ENCODE measurements at places on chromosomes 4 and X.
A peak's percentile ranks its signal among the peaks of the same experiment; 100 is the strongest.

GRCh38 chrX:16836371-16836770 is 33.8 kb downstream of the RBBP7 start:
- peak; percentile 42 for DNase-seq

GRCh38 chrX:25667681-25668080 is 470.5 kb upstream of the MAGEB18 start:
- no peak for DNase-seq

- DNase-seq = no peak
These were observed at the start of gene PABPC5 for GRCh38 chrX:91434351-91435168. TSS of gene PABPC5 (plus strand) at chrX:91434839. CDS start at chrX:91435578, 739 bp downstream.

- DNase-seq = no peak
These were observed 25.8 kb downstream of the TRIM75 start for GRCh38 chr4:165079476-165079875.
